Fibroblast of mammary gland (primary cell): ENCODE measurements at places on chromosomes 6 and 20.
A peak's percentile ranks its signal among the peaks of the same experiment; 100 is the strongest.

- DNase-seq, result no peak
Measured at GRCh38 chr6:24996269-24996836, 60.6 kb upstream of the RIPOR2 start.

DNA sequence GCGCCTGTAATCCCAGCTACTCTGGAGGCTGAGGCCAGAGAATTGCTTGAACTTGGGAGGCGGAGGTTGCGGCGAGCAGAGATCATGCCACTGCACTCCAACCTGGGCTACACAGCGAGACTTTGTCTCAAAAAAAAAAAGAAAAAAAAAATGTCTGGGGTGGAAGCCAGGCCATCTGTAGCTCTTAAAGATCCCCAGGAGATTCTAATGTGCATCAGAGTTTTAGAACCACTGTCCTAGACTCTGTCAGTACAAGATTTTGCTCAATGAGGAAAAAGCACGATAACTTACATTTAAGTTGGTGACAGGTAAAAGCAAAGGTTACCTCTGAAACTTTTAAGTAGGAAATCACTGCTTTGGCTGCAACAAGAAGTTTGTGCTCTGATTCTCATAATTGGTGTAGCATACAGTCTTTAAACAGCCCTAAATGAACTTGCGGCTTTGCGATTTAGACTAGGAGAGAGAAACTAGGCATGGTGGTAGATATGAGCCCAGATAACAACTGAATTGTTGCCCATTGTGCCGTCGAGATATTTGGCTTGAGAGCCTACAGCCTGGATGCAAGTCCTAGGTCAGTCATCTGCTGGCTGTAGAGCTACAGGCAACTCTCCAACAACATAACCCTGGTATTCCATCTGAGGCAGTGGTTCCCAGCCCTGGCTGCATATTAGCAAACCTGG lies 67.2 kb downstream of the BACH2 start:
- no peak for DNase-seq

DNA sequence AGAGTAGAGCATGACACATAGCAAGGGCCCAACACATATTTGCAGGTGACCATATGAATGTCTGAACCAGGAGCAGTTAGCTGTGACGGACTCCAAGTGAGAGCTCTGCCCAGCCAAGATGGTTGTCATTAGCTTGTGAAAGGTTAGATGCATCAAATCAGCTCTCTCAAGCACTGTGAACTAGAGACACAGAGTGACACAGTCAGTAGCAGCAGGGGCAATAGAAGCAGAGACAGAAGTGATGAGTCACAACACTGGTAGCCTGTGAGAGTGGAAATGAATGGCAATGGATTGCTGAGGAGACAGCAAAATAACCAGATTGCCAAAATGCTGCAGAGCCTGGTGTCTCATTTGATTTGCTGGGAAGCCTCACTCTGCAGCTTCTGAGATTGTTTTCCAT lies 558.9 kb downstream of the PKHD1 start:
- no peak for DNase-seq

DNA sequence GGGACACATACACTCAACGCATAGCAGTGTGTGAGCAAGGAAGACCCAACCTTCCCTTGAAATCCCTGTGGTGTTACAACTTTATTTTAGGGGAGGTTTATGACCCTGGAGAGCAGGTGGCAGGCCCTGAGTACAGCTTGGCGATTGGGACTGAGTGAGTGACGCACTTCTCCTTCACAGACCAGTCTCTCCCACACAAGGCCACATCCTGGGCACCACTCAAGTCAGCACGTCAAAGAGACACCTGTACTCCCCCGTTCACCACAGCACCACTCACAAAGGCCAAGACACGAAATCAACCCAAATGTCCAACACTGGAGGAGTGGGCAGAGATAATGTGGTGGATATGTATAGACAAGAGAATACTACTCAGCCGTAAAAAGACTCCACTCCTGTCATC lies 57.0 kb upstream of the FRMD1 start:
- no peak for DNase-seq

GRCh38 chr6:15309611-15310283 lies 63.9 kb downstream of the JARID2 start:
- DNase-seq, result no peak

DNA sequence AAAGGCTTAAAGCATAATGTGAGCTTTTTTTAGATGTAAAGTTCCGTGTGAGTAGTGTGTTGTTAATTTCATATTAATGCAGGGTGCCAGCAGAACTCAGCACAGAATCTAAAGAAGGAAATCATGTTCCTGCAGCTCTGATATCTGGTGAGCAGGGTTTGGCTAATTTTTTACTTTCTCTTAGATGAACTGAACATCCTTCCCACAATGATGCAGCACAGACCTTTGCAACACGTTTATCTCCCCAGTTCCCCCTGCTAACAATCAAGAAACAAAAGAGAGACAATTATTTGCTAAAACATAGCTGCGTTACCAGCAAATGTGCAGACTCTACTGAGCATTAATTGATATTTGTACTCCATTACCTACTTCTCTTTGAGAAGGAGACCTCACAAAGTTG lies 39.1 kb upstream of the ATXN1 start:
- DNase-seq, result no peak

GRCh38 chr6:115969207-115969929 lies 91.3 kb downstream of the FRK start:
- peak; percentile 28 for DNase-seq

DNA sequence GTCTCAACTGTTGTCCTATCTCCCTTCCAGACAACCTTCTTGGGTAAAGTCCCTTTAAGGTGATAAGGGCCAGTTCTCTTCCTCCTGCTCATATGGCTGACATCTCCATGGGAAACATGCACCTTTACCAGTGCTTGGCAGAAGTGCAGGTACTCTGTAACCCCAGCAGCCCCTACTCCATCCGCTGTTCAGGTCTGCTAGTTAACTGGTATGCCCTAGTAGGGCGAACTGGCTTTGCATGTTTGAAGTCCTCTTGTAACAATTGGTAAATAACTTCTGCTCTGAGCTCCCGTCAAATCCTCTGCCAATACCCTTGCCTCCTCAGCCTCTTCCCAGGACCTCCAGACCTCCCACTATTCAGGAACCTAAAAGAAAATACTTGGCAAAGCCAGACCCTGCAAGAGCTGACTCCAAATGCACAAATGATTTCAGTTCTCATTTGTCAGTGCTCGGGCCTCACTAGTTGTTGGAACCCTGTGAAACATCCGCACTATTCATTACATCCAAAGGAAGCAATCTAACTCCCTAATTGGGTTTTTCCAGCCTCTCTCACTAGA lies 703.7 kb downstream of the MAFB start:
- no peak for DNase-seq

- no peak for DNase-seq
Measured at GRCh38 chr6:7201444-7201731, 93.6 kb downstream of the RREB1 start.

DNA sequence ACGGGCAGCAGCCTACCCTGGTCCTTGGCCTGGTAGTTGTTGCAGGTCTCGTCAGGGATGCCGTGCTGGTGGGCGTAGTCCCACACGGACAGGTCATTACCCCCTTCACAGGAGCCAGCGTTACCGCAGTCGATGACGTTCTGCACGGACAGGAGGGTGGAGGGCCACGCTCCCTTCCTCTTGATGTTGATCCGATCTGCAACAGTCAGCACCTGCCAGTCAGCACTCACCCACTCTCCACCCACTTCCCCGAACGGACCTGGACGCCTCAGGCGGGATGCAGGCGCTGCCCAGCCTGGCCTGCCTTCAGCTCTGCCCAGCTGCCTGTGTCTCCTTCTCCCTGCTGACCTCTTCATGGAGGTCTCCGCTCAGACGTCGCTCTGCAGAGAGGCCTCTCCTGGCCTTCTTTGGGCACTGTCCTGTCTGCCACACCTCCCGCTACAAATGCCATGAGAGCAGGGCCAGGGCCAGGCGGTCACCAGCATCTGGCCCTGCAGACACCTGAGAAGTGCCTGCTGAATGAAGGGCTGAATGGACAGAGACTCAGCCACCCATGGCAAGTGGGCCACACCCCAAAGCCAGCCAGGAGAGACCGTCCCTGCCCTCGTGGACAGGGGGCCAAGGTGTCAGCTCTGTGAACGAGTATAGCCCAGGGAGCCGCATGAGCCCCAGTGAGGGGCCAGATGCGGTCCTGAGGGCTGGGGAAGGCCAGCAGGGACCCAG lies 5.4 kb downstream of the CTSZ start:
- no peak for DNase-seq

- DNase-seq, result peak; percentile 61
Measured at GRCh38 chr6:151059612-151060095, 180.1 kb upstream of the AKAP12 start.

- DNase-seq, result no peak
Measured at GRCh38 chr6:166336847-166337246, 5.5 kb downstream of the SFT2D1 start.

DNA sequence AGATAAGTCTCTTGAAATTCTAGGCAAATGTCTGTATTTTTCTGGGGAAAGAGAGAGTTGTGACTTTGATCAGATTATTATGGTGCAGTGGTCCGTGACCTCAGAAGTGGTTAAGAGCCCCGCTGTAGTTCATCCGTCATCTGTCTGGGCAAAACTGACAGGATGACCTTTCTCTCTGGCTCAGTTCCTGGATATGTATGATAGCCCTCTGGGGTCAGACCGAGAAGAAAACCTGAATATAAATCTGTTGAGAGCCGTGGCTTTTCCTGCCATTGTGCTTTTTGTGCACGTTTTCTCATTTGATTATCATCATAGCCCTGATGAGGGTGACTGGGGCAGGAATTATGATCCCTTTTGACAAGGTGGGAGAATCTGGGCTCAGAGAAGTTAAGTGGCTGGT lies 26.5 kb downstream of the GHRH start:
- no peak for DNase-seq

DNA sequence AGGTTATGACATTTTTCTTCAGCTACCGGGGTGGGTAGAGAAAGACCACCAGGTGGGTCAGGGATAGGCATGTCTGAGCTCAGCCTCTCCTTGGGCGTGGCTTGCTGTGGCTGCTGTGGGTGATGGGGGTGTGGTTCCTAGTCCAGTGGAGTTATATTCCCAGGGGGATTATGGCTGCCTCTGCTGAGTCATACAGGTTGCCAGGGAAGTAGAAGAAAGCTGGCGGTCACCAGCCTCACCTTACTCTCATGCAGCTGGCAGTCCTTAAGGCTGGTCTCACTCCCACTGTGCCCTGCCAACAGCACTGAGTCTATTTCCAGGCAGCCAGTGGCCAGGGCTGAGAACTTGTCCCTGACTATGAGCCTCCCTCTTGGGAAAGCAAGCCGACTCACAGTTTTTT lies 130.0 kb downstream of the SCP2D1 start:
- no peak for DNase-seq

GRCh38 chr20:17236766-17237165 lies 9.9 kb downstream of the PCSK2 start:
- DNase-seq, result no peak

DNA sequence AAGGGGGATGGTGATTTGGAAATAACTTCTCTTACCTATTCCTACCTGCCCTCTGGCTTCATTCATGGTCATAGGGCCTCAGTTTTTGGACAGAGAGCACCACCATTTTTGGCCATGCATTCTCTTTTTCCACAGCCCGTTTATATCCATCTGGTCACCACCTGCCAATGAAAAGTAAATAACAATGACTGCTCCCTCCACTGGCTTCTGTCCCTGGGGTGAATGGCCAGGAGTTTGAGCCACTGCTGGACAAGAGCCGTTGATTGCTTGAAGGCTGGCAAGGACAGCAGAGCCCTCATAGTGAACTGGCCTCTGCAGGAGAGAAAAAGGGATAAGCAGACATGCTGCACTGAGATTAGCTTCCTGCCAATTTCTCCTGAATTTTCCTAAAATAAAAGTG lies 261.8 kb downstream of the ADGB start:
- DNase-seq, result peak; percentile 28
